ENCODE measurements at places on chromosomes 11 and 22.
A peak's percentile ranks its signal among the peaks of the same experiment; 100 is the strongest.

GRCh38 chr11:12845739-12846358 lies 163.3 kb upstream of the RASSF10 start:
- no peaks in the 10 kb centered on the region for H3K27me3 ChIP-seq
- H3K4me1 ChIP-seq, result peaks cover 43% of the 10 kb centered on the region
- no peak overlapping the region for H3K4me3 ChIP-seq
- H3K36me3 ChIP-seq, result no peaks in the 10 kb centered on the region
- no peak for DNase-seq

GRCh38 chr22:34765115-34765514 lies 300.8 kb upstream of the ISX start:
- H3K27ac ChIP-seq, result no peak overlapping the region
- H3K4me1 ChIP-seq, result peaks cover 7% of the 10 kb centered on the region
- no peak overlapping the region for H3K4me3 ChIP-seq

- no peaks in the 10 kb centered on the region for H3K27me3 ChIP-seq
- no peak overlapping the region for H3K4me3 ChIP-seq
- H3K36me3 ChIP-seq, result no peaks in the 10 kb centered on the region
- H3K4me1 ChIP-seq, result peaks cover 15% of the 10 kb centered on the region
Observed at GRCh38 chr11:20360650-20361049, 2.9 kb upstream of the HTATIP2 start.

DNA sequence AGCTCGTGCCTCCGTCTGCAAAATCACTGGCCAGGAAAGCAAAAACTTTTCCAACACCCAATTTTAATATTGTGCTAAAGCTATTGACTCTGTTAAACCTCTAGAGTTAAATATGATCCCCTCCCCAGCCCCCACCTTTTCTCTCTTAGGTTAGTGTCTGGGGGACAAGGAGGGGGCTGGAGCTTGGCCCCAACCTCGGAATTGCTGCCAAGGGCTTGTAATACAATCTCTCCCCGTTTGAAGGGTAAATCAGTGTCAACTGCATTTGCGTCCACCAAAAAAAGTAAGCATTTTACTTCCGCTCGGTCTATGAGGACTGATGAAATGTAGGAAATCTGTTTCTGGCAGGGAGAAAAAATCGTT lies at the start of gene GAS2:
Gene GAS2 (plus strand): TSS at position 287 of the 363 bp plus-strand sequence. CDS start 8,259 bp downstream, outside the sequence.
- peaks cover 14% of the 10 kb centered on the region for H3K4me1 ChIP-seq
- H3K4me3 ChIP-seq, result peak within 1 kb of the TSS; percentile 47
- H3K27me3 ChIP-seq, result peaks cover 30% of the 10 kb centered on the region
- DNase-seq, result no peak
- no peaks in the 10 kb centered on the region for H3K36me3 ChIP-seq
- no peak within 1 kb of the TSS for H3K27ac ChIP-seq

GRCh38 chr11:19474954-19475721 lies 234.4 kb upstream of the E2F8 start:
- H3K27ac ChIP-seq, result no peak overlapping the region
- H3K4me1 ChIP-seq, result no peaks in the 10 kb centered on the region
- no peak for DNase-seq
- H3K36me3 ChIP-seq, result no peaks in the 10 kb centered on the region
- peaks cover 15% of the 10 kb centered on the region for H3K27me3 ChIP-seq

- H3K4me3 ChIP-seq, result no peak overlapping the region
- no peaks in the 10 kb centered on the region for H3K27me3 ChIP-seq
- H3K27ac ChIP-seq, result no peak overlapping the region
- H3K36me3 ChIP-seq, result no peaks in the 10 kb centered on the region
- peak; percentile 50 for DNase-seq
- H3K4me1 ChIP-seq, result peaks cover 7% of the 10 kb centered on the region
Observed at GRCh38 chr22:45430871-45431270, 17.4 kb downstream of the RIBC2 start.

- no peaks in the 10 kb centered on the region for H3K27me3 ChIP-seq
- no peak overlapping the region for H3K4me3 ChIP-seq
- H3K36me3 ChIP-seq, result no peaks in the 10 kb centered on the region
- no peaks in the 10 kb centered on the region for H3K4me1 ChIP-seq
- no peak overlapping the region for H3K27ac ChIP-seq
- no peak for DNase-seq
Observed at GRCh38 chr11:115480611-115481010, 23.6 kb downstream of the CADM1 start.

DNA sequence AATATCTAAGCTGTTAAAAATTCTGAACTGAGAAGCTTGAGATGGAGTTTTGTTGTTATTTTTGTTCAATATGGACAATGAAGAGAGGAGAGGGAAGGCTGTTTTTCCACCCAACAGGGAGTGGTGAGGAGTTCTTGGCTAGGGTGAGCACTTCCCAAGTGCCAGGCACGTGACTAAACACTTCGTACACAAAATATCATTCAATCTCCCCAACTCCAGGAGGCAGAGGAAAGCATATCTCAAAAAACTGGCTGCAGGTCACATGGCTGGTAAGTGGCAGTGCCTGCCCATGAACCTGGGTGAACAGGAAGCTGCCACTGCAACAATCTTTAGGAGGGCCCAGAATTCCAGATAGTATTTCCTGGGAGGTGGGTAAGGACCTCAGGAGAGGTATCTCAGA lies 11.6 kb downstream of the ELF5 start:
- no peaks in the 10 kb centered on the region for H3K27me3 ChIP-seq
- peak overlapping the region; percentile 29 for H3K27ac ChIP-seq
- H3K36me3 ChIP-seq, result no peaks in the 10 kb centered on the region

DNA sequence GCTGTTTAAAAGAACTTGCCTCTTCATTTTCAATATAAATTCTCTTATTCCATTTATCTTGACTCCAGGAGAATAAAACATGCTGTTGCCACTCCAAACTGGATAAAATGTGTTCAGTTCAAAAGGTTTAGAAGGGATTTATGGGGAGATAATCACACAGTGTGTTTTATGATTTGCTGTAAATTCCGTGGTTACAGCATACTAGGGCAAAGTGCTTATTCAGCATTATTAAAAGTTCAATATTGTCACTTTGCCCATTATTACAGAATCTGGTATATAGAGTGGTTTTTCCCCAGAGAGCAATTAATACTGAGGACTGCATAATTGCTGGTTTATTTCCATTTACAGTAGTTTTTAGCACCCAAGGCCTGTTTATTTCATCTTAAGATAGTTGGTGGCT lies 780.9 kb upstream of the RAG2 start:
- no peaks in the 10 kb centered on the region for H3K27me3 ChIP-seq
- H3K4me3 ChIP-seq, result no peak overlapping the region
- H3K27ac ChIP-seq, result no peak overlapping the region
- no peaks in the 10 kb centered on the region for H3K36me3 ChIP-seq

DNA sequence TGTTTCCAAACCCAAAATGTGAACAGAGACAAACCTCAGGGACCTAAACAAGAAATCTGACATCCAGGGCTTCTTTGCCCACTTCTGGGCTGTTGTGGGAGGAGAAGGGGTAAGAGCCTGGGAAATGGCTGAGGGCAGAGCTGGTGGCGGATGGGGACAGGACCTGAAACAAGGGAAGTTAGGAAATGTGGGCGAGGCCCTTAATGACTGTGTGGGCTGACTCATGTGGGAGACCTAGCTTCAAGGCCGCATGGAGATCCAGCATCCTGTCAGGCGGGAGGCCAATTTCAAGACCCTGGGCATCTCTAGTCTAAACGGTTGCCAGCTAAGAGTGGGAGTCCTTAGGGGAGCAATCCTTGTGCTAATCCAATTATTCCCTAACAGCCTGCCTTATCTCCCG lies 2.1 kb upstream of the OAF start:
- H3K4me1 ChIP-seq, result peaks cover 58% of the 10 kb centered on the region
- H3K4me3 ChIP-seq, result no peak overlapping the region
- DNase-seq, result peak; percentile 84

- DNase-seq, result no peak
- H3K4me3 ChIP-seq, result no peak overlapping the region
- no peaks in the 10 kb centered on the region for H3K36me3 ChIP-seq
- H3K27ac ChIP-seq, result no peak overlapping the region
Observed at GRCh38 chr22:20008221-20008995, 8.2 kb downstream of the ARVCF start.

GRCh38 chr11:6061475-6061874 lies 30.9 kb upstream of the OR56A1 start:
- no peak for DNase-seq
- H3K27me3 ChIP-seq, result no peaks in the 10 kb centered on the region
- H3K27ac ChIP-seq, result no peak overlapping the region
- H3K4me3 ChIP-seq, result no peak overlapping the region
- no peaks in the 10 kb centered on the region for H3K4me1 ChIP-seq

GRCh38 chr11:63489879-63490278 lies 1.1 kb downstream of the PLAAT5 start:
- DNase-seq, result no peak
- H3K36me3 ChIP-seq, result no peaks in the 10 kb centered on the region
- peak overlapping the region; percentile 76 for H3K27ac ChIP-seq
- H3K4me3 ChIP-seq, result peak overlapping the region; percentile 59
- peaks cover 31% of the 10 kb centered on the region for H3K4me1 ChIP-seq
- no peaks in the 10 kb centered on the region for H3K27me3 ChIP-seq

- DNase-seq, result no peak
- no peak overlapping the region for H3K27ac ChIP-seq
- H3K4me3 ChIP-seq, result no peak overlapping the region
- H3K4me1 ChIP-seq, result no peaks in the 10 kb centered on the region
- no peaks in the 10 kb centered on the region for H3K36me3 ChIP-seq
- H3K27me3 ChIP-seq, result no peaks in the 10 kb centered on the region
Observed at GRCh38 chr11:14018441-14018840, 55.9 kb downstream of the SPON1 start.

DNA sequence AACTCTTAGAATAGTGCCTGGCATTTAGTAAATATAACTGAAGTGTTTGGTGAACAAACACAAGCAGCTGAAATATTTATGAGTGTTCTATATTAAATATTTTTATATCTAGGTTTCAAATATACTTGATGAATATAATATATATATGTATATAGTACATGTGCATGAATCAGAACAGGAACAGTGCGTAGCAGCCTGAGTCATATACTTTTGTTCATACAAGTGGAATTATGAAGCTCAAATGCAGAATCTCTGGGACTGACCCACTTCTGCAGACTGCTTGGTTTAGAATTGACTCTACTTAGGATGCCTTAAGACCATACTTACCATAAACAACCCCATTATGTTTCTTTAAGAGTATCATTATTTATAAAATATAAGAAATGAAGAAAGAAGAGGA lies 997.8 kb upstream of the RAG2 start:
- H3K4me1 ChIP-seq, result no peaks in the 10 kb centered on the region
- no peaks in the 10 kb centered on the region for H3K36me3 ChIP-seq
- no peak for DNase-seq

- H3K27ac ChIP-seq, result no peak overlapping the region
- no peaks in the 10 kb centered on the region for H3K27me3 ChIP-seq
- no peak overlapping the region for H3K4me3 ChIP-seq
- DNase-seq, result no peak
- no peaks in the 10 kb centered on the region for H3K36me3 ChIP-seq
Observed at GRCh38 chr11:85481862-85482261, 145.3 kb downstream of the DLG2 start.

DNA sequence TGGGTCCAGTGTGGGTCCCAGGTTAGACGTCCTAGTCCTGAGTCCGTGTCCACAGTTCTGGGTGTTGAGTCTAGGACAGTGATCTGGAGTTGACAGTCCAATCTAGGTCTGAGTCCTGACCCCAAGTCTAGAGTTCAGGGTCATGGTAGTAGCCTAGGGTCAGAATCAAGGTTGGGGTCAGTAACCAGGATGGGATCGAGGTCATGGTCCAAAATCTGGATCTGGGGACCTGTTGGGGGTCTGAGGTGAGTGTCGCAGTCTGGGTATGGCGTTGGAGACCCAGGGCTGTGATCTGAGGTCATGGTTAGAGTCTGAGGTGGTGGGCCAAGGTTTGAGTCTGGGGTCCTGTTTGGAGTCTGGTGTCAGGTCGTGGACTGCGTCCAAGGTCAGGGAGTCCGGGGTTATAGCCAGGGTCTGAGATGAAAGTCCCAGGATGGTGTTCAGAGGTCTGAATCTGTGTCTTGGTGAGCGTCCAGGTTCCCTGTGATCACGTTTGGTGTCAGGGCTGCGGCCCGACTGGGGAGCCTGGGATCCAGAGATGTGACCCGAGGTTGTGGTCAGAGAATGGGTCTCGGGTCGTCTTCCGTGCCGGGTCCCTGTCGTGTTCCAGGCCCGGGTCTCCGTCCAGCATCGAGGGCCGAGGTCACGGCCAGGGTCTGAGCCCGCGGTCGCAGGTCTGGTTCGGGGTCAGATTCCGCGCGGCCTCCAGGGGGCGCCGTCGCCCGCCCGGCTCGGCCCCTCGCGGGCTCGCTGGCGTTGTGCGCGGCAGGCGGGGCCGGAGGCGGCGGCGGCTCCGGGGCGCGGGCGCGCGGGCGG lies 432 bp upstream of the GRK2 start:
- peak overlapping the region; percentile 63 for H3K27ac ChIP-seq
- peaks cover 93% of the 10 kb centered on the region for H3K4me1 ChIP-seq
- peak overlapping the region; percentile 18 for H3K4me3 ChIP-seq
- H3K36me3 ChIP-seq, result no peaks in the 10 kb centered on the region
- DNase-seq, result no peak

DNA sequence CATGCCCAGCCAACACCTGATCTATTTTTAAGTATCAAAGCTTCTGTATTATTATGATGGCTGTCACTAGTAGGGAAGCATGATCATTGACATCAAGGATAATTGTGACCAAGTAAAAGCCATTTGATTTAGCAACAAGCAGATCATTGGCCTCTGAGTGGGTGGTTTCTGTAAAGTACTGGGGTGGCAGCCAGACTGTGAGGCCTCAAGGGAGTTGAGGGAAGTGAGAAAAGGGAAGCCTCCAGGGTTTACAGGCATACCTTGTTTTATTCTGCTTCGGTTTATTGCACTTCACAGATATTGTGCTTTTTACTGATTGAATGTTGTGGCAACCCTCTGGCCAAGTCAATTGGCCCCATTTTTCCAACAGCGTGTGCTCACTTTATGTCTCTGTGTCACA lies 60.1 kb downstream of the PRR5L start:
- H3K27ac ChIP-seq, result no peak overlapping the region
- H3K27me3 ChIP-seq, result no peaks in the 10 kb centered on the region
- no peaks in the 10 kb centered on the region for H3K36me3 ChIP-seq

DNA sequence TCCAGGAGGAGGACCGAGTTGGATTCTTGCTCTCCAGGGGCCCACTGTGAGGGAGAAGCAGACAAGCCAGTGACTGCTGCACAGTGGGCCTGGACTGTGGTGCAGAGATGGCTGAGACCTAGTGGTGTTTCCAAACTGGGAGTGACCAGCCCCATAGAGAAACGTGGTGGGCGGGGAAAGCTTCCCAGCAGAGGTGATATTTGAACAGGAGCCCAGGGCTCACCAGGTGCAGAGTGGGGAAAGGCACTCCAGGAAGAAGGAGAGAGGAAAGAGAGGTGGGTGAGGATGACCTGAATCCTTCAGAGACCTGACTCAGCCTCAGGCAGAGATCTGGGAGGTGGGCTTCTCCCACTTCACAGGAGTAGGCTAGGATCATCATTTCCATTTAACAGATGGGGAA lies 52.1 kb upstream of the RASD2 start:
- H3K4me1 ChIP-seq, result no peaks in the 10 kb centered on the region
- H3K36me3 ChIP-seq, result no peaks in the 10 kb centered on the region
- no peak for DNase-seq
- peaks cover 7% of the 10 kb centered on the region for H3K27me3 ChIP-seq
- no peak overlapping the region for H3K27ac ChIP-seq
- H3K4me3 ChIP-seq, result no peak overlapping the region

- peaks cover 46% of the 10 kb centered on the region for H3K27me3 ChIP-seq
- H3K36me3 ChIP-seq, result no peaks in the 10 kb centered on the region
- H3K27ac ChIP-seq, result no peak overlapping the region
- no peak overlapping the region for H3K4me3 ChIP-seq
- peak; percentile 28 for DNase-seq
- H3K4me1 ChIP-seq, result peaks cover 5% of the 10 kb centered on the region
Observed at GRCh38 chr22:48923165-48923865, 904.4 kb downstream of the BRD1 start.

Data from suprapubic skin (tissue), 4 donors.